ENCODE measurements at places on chromosomes 7 and 10. TPM values are rescaled to one million over a fixed set of nuclear protein-coding genes. Genes with fewer than 3 reads are reported as not detected.
A peak's percentile ranks its signal among the peaks of the same experiment; 100 is the strongest.

Gene CRTAC1
- 2.0 TPM for polyA plus RNA-seq

Gene GBX1
- 0.27 TPM for polyA plus RNA-seq

Gene TLX1
- polyA plus RNA-seq, result 0.08 TPM

Gene RARRES2
- 9.2 TPM for polyA plus RNA-seq

Gene HACD1
- 80.0 TPM for polyA plus RNA-seq

Gene PI4K2A
- polyA plus RNA-seq, result 36.8 TPM

Gene SMNDC1
- polyA plus RNA-seq, result 7.5 TPM

Gene OR13A1
- not detected for polyA plus RNA-seq

Gene CHAT
- polyA plus RNA-seq, result not detected

Gene NEUROG3
- not detected for polyA plus RNA-seq

Gene RBP3
- polyA plus RNA-seq, result not detected

- DNase-seq, result peak; percentile 19
These were observed 36.9 kb upstream of the AQP1 start for GRCh38 chr7:30874656-30875302.

- no peak for DNase-seq
These were observed 108.5 kb downstream of the HOXA1 start for GRCh38 chr7:26987338-26987737.

DNA sequence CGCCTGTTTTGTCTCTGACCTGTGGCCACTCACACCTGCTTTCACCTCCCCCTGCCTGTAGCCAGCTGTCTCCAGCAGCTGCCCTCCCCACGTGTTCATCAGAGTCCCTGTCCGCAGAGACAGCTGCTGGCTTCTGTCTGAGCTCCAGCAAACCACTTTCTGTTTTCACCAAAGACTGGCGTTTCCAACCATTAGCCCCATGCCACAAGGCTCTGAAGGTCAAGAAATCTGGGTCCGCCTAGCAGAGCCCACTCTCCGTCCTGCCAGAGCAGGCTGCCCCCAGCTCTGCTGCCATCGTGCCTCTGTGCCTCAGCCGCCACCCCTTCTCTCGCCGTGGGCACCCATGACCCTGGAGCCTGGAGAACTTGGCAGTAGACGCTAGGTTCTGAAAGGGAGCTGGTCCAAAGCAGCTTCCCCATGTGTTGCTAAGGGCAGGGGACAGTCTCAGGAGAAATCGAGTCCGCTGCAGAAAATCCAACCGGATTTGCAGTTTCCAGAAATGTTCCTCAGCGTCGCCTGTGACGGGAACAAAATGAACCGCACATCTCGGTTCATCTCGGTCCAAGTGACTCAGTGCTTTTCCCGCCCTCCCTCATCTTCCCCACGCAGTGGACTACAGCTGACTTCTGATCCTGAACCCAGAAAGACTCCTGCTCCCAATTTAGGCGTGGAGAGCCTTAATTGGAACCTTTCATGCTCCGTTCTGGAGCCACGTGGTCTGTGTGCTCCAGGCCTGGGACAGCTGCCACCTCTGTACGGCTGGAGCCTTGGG is 28.0 kb downstream of the TMEM120A start:
- peak; percentile 66 for DNase-seq

DNA sequence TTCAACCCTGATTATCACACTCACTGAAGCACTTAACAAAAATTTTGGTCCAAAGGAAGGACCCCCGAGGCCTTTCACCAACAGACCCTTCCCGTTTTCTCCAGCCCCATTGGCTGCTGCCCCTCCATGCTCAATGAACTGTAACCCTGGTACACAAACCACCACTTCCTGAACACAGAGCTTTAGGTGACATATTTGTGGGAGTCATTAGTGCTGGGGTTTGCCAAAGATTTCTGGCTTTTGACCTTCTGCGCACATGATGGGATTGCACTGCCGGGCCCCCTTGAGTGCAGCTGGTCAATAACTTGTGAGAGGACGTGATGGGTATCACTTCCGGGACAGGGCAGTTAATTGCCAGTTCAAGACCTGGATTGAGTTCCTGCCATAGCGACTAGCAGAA is 9.0 kb upstream of the CAMK1D start:
- DNase-seq, result no peak

DNA sequence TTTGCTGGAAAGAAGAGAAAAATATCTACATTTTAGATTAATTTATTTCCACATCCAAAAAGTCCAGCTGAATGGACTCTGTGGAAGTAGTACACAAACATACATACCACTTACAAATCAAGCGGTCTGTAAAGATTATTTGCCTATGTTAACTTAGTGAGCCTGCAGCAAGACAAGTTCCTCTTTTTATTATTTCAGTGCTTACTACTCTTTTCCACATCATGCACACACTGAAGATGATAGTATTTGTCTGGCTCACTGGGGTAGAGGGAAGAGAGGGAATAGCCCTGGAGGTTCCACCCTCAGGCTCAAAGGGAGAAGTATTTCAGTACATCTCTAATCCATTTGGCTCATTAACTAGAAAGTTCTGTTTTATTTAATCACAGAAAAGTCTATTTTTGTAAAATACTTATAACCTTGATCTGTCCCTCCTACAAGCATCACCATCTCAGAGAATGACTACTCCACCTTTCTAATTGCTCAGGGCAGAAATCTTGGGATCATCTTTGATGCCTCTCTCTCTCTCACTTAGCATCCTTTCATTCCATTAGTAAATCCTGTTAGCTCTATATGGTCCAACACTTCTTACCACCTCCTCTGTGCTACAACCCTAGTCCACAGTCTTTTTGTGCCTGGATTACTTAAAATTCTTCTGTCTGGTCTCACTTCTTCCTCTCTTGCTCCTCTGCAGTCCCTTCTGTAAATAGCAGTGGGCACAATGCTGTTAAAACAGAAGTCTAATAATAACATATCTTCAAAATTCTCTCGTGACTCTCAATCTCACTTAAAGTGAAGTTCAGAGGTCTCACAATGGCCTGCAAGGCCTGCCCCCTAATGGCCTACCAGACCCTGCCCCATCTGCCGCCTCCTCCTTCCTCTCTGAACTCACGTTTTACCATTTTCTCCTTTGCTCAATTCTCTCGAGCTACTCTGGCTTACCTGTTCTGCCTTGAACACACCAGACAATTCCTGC is 64.3 kb upstream of the CCDC6 start:
- no peak for DNase-seq

DNA sequence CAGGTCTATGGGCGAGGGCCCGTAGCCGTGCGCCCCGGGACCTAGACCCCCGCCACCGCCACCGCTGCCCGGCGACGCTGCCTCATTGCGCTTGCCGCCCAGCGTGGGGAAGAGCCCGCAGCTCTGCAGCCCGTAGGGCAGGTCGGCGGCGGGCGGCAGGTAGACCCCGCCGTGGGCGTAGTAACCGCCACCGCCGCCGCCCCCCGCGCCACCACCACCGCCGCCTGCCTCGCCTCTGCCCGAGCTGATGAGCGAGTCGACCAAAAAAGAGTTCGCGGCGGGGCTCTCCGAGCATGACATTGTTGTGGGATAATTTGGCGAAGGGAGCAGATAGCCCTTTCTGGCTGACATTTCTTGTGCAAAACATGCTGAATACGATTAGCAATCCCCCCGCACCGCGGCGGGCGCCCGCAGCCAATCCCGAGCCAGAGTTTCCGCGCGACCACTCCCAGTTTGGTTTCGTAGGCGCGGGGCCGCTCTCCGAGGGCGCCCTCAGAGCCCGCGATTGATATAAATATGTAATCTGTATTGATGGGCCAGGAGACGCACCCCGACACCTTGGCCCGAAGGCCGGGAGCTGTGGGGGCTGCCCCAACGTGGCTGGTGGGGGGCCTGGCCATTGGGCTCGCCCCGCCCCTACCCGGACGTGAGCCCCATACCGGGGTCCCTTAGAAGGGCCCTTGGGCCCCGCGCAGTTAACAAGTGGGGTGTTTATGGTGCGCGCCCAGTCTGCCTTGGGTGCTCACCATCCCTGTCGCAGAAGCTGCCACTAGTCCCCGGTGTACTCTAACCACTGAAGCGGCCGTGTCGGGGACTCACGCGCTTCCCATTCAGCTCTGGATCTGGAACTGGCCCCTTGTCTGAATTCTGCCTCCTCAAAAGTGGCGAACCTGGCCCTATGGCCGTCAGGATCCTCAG is at the start of gene HOXA10:
TSS of gene HOXA10 (minus strand) at position 365 of the 918 bp plus-strand sequence. CDS start at position 351, 14 bp downstream.
- no peak for DNase-seq

DNA sequence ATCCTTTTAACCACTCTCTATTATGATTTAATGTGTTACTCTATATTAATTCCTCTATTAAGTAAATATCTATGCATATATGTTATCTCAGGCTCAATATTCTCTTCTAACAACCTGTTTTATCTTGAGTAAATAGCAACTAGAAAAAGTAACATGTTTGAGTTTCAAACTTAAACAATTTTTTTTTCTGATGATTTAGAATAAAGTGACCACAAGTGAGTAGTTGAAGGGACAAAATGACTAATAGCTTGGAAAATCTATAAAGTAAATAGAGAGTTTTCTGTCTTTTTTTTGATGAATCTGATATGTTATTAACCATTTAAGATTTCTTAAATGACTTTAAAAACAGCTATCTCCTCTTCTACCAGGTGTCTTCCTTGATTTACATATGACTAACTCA is 483.8 kb downstream of the TFEC start:
- no peak for DNase-seq

- no peak for DNase-seq
These were observed 55.5 kb downstream of the KLF6 start for GRCh38 chr10:3729397-3729976.

DNA sequence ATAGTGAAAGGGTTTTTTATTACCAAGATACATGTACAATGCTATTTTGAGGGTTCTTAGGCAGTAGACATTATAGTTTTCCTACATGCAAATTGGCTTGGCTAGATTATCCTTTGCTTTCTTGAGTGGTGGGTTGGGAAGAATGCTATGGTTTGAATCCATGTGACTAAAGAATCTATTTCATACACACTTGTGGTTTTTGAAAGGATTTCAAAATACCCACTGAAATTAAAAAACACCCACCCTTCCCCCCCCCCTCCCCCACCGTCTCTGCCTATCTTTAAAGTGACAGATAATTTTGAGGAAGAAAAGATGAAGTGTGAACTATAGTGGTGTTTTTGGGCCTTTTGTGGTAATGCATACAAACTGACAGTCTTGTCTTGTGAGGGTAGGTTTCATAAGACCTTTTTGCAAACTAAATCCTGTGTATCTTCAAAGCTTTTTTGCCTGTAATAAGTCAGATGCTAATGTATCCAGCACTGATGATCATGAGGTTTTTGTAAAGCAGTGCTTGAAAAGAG is 90.9 kb downstream of the TPST1 start:
- no peak for DNase-seq

- DNase-seq, result no peak
These were observed 66.6 kb upstream of the NOBOX start for GRCh38 chr7:144470078-144470477.

- no peak for DNase-seq
These were observed 57.8 kb upstream of the RAB18 start for GRCh38 chr10:27446091-27446918.

DNA sequence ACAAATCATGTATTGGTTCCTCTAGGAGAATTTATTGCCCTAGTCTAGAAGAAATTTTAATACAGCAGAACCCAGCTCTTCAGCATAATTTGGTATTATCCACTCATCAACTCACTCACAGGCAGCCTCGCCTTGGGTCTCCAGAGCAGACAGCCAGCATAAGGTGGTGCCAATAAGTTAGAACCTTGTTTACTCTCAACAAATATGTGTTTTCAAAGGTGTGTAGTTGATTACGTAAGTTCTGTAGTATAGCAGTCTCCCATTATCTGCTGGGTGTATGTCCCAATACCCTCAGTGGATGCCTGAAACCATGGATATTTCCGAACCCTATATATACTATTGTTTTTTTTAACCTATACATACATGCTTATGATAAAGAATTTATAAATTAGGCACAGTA is 522.5 kb upstream of the LRRN3 start:
- DNase-seq, result no peak

GRCh38 chr7:71386152-71386785 is 254.3 kb downstream of the GALNT17 start:
- no peak for DNase-seq

DNA sequence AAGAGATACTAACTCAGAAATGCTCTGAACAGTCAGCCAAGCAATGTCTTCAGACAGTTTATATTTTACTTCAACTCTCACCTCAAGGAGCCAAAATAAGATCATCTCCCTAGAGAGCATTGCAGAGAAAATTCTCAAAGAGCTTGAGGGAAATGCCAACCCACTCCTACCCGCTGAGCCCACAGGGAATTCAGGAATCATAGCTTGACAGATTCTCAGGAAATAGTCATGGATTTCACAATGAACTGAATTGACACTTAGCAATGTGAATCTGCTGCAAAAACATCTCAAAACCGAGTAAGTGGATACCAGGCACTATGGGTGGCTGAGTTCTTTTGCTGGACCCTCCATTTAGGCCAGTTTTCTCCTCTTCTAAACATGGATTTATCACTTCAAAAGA is 9.8 kb upstream of the PLAC9 start:
- DNase-seq, result no peak

GRCh38 chr10:119084896-119085295 is 4.3 kb upstream of the EIF3A start:
- DNase-seq, result no peak

DNA sequence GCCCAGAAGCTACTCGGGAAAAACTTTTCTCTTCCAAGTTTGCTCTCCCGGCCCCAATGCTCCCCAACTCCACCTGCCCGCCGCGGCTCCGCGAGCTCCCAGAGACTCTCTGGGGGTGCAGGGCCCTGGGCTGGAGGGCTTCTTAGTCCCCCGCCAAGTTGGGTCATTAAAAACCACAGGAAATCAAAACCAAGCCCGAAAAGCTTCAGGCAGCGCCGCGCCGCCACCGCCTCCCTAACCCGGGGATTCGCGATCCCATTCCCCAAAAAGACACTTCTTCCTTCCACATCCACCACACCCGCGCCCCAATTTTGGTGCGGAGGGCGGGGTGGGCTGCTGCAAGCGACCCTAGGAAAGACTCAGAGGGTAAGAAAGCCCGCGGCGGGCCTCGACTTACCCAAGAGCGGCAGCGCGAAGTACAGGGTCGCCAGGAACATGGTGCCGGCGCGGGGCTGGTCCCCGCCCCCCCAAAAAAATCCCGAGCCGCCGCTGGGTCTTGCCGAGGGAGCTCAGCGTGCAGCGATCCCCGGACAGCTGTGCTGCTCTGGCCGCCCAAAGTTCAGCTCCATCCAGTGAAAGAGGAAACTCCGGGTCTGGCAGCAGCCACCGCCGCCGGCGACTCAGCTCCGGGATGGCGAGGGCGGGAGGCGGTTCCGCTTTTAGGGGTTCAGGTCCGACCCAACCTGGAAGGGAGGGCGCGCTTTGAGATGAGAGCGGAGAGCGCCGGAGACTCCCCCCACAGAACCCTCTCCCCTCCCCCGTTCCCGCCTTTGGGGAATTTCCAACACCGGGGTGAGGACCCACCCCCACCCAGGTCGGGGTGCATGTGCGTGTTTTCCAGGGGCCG is 1.2 kb downstream of the GFRA1 start:
- DNase-seq, result no peak

GRCh38 chr7:17774248-17774647 is 166.0 kb downstream of the SNX13 start:
- DNase-seq, result no peak

DNA sequence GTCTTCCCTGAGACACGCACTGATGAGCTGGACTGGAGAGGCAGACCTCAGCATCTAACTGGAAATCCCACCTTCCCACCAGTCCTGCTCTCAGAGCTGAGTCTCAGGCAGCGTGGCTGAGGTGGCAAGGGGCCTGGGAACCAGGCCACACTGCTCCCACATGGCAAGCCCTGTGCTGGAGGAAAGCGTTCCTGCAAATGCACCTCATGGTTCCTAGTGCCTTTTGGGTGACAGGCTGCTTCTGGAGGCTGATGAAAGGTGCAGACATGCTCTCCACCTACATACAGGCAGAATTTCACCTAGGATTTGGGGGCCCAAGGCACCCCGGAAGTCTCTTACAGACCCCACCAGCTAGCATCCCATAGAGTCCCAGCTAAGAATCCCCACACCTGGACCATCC is 432.9 kb upstream of the FOXK1 start:
- no peak for DNase-seq

- no peak for DNase-seq
These were observed 4.1 kb downstream of the FHIP2A start for GRCh38 chr10:114825513-114826253.
